ENCODE measurements at places on chromosomes 2 and 18.

DNA sequence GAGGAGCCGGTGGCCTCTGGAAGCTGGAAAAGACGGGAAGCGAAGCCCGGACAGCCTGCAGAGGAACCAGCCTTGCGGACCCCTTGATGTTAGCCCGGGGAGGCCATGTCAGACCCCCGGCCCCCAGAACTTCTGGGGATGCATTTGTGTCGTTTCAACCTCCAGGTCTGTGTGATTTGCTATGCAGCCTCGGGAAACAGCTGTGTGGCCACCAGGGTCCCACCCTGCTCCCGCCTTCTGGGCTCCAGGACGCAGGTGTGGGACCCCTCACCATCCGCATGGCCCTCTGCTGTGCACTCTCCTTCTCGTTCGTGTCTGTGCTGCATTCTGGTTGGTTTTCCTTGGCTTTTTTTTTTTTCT lies 13.3 kb downstream of the NEU4 start:
- no peak for DNase-seq

- no peak for DNase-seq
Observed at GRCh38 chr2:165544897-165545296, 75.4 kb downstream of the CSRNP3 start.

- DNase-seq = no peak
Observed at GRCh38 chr2:130824492-130825061, 12.1 kb upstream of the ARHGEF4 start.

DNA sequence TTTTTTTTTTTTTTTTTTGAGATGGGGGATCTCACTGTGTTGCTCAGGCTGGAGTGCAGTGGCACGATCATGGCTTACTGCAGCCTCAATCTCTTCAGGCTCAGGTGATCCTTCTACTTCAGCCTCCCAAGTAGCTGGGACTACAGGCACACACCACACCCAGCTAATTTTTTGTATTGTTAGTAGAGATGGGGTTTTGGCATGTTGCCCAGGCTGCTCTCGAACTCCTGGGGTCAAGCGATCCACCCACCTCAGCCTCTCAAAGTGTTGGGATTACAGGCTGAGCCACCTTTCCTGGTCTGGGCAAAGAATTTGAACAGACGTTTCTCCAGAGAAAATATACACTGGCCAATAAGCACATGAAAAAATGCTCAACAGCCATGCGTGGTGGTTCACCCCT lies 2.9 kb upstream of the SNRNP200 start:
- DNase-seq = no peak

DNA sequence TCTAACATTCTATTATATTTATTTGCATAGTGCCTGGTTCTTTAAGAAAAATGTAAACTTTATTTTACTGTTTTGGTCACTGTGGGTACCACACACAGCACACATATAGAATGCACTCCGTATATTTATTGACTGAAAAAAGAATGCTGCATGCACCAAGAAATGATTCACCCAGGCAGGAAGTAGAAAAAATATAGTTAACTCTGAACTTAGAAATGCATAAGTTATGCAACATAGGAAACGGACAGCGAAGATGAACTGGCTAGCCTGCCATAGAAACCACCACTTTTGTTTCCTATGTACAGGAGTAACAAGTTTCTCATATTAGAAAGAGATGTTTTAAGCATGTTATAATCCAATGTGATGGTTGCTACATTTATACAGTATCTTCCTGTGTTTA lies 635.8 kb downstream of the DSC3 start:
- no peak for DNase-seq

GRCh38 chr2:179410552-179411356 lies 146.1 kb upstream of the SESTD1 start:
- peak; percentile 15 for DNase-seq

DNA sequence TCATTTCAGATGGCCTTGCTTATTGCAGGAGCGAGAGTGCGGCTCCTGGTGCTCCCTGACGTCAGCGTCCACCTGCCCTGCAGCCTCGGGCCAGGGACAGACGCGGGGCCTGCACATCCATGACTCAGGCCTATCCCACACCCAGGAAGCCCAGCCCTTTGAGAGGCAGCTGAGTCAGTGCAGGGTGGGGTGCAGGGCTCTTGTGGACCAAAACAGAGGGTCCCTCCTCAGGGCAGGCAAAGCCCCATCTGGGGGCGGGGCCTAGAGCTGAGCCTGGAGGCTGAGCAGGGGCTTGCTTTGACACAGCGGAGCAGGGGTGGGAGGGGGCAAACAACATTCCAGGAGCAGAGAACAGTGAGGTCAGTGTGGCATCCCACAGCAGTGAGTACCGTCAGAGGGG lies 7.7 kb upstream of the ARHGEF4 start:
- no peak for DNase-seq

- DNase-seq = no peak
Observed at GRCh38 chr2:40127890-40128557, 323.9 kb downstream of the SLC8A1 start.

GRCh38 chr18:57794951-57795728 lies 8.0 kb downstream of the ATP8B1 start:
- DNase-seq = no peak

GRCh38 chr2:43848214-43848613 lies 9.4 kb downstream of the ABCG8 start:
- DNase-seq = no peak

DNA sequence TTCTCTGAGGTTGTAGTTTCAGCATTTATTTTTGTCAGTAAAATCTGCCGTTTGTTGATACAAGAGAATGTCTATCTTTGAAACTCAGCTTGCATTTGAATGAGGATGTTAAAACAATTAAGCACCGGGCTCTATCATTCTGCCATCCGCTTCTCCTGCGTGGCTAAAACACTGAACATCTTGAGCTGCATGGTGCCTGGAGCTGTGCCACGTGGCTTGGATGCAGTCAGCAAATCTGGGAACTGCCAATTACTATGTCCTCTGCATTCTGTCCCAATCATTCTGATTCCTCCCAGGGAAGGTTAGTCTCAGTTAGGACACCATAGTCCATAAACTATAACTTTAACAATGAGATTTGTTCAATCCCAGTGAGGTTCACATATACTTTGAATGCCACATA lies 598.4 kb downstream of the FBXO15 start:
- no peak for DNase-seq

DNA sequence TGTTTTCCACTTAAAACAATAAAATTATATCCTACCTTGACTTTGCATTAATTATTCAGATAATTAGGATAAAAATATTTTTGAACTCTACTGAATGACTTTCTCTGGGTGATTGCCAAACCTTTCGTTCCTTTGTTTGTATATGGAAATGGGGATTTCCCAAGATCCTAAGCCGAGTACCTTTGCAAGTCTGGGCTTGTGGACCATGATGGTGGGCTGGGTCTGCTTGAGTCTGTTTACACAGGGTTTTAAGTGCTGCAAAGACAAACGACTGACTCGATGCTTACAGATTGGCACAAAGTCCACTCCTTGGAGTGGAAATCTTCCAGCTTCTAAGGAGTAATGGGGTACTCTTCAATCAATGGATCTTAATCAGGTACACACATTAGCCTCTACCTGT lies 659.5 kb downstream of the TSN start:
- DNase-seq = no peak

GRCh38 chr2:8300216-8300615 lies 381.6 kb upstream of the ID2 start:
- DNase-seq = no peak
